ENCODE measurements at places on chromosomes 4 and X. TPM values are rescaled to one million over a fixed set of nuclear protein-coding genes. Genes with fewer than 3 reads are reported as not detected.

EGF gene
- 1.6 TPM for total RNA-seq

C4orf51 gene
- not detected for total RNA-seq

FRMD7 gene
- total RNA-seq: 0.12 TPM

LDOC1 gene
- total RNA-seq: 32.9 TPM

TMEM47 gene
- total RNA-seq: 27.5 TPM

TLL1 gene
- 1.2 TPM for total RNA-seq

AREG gene
- total RNA-seq: 9.9 TPM

UGT2A3 gene
- 170 TPM for total RNA-seq

ASB12 gene
- total RNA-seq: 0.14 TPM

SMIM43 gene
- total RNA-seq: not detected

CLTRN gene
- total RNA-seq: 5.1 TPM

DCLK2 gene
- total RNA-seq: 14.0 TPM

GPR143 gene
- 1.8 TPM for total RNA-seq

PPEF2 gene
- not detected for total RNA-seq

KIT gene
- 24.4 TPM for total RNA-seq

ADGRG4 gene
- total RNA-seq: not detected

PF4V1 gene
- not detected for total RNA-seq

POU3F4 gene
- 0.52 TPM for total RNA-seq

TEX13D gene
- not detected for total RNA-seq

NUDT10 gene
- total RNA-seq: 0.95 TPM

SERTM2 gene
- total RNA-seq: 0.06 TPM

SPATA18 gene
- 20.1 TPM for total RNA-seq

CFAP99 gene
- 1.3 TPM for total RNA-seq

TDO2 gene
- 2.4 TPM for total RNA-seq

TMEM31 gene
- not detected for total RNA-seq

SASH3 gene
- 13.6 TPM for total RNA-seq

FGF2 gene
- 11.9 TPM for total RNA-seq

CXCL10 gene
- total RNA-seq: 0.81 TPM

TRPC3 gene
- 14.1 TPM for total RNA-seq

ZXDA gene
- total RNA-seq: 8.4 TPM

TLR2 gene
- total RNA-seq: 21.6 TPM

C4orf50 gene
- 0.06 TPM for total RNA-seq

NXT2 gene
- 4.9 TPM for total RNA-seq

PDLIM5 gene
- total RNA-seq: 154 TPM
